ENCODE measurements at places on chromosomes 4 and X.
A peak's percentile ranks its signal among the peaks of the same experiment; 100 is the strongest.

DNA sequence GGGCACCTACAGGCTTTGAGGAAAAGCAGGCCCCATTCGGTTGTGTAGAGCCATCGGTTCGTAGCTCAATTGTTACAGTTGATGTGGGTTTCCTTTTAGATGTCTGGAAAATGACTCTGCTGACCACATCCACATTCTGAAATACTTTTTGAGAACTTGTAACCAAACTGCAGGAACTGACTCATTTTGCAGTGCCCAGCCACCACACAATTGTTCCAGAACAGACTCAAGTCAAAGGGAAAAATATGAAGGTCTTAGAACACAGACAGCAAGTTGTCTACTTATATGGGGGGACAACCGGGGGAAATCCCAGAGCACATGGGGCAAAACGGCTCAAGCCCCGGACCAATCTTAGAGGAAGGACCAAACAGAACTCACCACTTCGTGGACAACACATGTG is 557.6 kb upstream of the DIPK2B start:
- DNase-seq, result no peak

DNA sequence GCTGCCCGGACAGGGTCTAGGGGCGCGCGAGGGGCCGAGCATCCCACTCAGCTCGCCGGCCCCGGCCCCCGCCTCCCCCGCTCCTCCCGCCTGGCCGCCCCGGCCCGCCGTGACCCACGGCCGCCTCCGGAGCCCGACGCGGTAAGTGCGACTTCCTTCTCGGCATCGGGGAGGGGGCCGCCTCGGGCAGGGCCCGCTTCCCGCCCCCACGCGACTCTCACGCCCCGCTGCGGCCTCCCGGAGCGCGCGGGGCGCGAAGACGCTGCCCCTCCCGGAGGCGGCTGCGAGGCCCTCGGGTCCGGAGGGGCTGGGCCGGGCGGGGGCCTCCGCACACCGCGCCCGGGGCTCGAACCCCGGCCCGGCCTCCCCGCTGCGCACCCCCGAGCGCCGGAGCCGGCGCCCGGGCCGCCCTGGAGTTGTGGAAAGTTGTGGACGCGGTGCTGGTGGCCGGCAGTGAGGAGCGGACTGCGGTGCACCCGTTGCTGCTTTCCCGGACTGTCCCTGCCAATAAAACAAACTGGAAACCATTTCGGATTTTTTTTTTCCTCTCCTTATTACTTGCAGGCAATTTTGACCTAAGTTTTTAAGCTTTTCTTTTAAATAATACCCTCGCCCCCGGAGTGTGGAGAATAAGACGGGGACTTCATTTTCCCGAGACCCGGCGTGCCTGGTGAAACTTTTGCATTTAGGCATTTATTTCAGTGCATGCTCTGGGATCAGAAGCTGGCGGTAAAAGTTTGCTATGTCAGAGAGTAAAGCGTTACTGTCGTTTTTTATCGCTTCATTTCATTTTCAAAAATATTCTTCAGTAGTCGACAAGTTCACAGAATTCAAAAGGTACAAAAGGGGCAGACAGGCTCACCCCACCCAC is 13.0 kb upstream of the TMEM156 start:
- no peak for DNase-seq

DNA sequence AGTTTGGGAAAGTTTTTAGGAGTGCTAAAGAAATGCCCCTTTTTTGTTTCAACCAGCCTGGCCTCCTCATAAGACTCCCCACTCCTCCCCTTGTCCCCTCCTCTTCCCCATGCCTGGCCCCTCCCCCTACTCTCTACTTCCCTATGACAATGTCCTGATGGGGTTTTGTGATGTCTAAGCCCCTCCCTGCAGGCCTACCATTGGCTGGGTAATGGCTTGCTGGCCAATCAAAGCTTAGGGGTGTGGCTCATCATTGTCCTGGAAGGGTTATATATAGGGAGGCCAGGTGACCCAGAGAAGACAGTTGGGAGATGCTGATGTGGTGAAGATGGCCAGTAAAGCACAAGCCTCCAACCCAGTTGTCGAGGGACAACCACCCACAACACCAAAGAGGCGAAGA is 48.2 kb upstream of the PASD1 start:
- DNase-seq, result no peak

DNA sequence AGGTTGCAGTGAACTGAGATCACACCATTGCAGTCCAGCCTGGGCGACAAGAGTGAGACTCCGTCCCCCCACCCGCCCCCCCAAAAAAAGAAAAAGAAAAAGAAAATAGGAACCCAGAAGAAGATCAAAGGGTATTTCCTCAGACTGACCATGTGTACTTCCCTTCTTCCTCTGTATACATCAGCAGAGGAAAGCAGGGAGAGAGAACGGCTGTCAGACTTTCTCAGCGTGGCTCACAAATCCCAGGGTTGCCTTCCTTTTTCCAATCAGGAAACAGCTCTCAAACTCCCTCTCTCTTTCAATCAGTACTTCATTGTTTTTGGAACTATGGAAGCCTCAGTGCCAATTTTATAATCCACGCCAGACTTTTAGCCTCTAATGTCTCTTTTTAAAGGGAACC is 59.1 kb downstream of the CHRNA9 start:
- DNase-seq, result no peak

- no peak for DNase-seq
Observed at GRCh38 chr4:16187455-16187854, 38.8 kb downstream of the TAPT1 start.

- DNase-seq, result no peak
Observed at GRCh38 chr4:13881892-13882291, 254.4 kb upstream of the BOD1L1 start.

GRCh38 chr4:119559044-119559647 is 69.5 kb downstream of the PDE5A start:
- peak; percentile 4 for DNase-seq

DNA sequence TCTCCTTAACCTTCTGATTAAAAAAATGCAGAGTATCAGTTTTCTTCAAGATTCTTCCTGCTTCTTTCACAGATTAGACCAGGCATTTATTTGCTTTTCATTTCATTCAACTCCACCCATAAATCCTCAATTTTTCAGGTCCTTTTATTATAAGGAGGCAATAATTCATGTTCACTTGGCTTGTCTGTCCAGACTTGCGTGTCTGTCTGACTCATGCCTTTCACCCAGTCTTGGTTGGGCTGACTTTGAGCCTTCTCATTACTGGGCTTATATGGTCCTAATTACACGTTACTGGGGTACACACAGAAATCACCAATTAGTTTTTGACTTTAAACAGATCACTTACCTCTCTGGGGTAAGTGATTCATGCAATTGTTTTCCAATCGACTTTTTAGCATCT is 48.8 kb upstream of the GALNT7 start:
- DNase-seq, result no peak

DNA sequence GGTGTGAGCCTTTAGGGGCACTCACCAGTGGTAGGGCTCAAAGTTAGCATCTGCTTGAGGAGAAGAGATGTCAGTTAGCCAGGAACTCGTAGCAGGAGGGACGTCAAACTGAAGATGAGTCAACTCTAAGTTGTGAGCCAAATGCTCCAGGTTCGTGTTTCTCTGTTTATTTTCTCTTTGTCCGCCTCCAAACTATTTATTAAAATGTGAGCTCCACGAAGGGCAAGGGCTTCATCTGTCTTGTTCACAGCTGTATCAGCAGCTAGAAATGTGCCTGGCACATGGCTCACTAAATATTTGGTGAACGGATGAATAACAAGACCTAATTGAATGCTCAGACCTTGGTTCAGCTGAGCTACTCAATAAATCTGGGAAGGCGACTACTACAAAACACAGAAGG is 248.9 kb downstream of the BCOR start:
- DNase-seq, result no peak

- DNase-seq, result no peak
Observed at GRCh38 chr4:188287169-188287894, 148.1 kb downstream of the TRIML1 start.

DNA sequence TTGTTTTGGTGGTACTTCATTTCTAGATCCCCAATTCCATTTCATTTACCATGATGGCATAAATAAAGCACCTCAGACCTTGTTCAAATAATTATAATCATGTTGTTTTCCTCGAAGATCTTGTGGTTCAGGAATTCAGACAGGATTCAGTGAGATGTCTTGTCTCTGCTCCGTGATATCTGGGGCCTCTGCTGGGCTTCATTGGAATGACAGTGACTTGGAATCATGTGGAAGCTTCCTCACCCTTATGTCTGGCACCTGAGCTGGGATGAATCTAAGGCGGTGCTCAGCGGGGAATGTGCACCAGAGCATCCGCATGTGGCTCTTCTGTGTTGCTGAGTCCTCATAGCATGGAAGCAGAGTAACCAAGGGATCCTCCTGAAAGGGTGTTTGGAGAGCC is 132.2 kb downstream of the VEGFC start:
- no peak for DNase-seq

DNA sequence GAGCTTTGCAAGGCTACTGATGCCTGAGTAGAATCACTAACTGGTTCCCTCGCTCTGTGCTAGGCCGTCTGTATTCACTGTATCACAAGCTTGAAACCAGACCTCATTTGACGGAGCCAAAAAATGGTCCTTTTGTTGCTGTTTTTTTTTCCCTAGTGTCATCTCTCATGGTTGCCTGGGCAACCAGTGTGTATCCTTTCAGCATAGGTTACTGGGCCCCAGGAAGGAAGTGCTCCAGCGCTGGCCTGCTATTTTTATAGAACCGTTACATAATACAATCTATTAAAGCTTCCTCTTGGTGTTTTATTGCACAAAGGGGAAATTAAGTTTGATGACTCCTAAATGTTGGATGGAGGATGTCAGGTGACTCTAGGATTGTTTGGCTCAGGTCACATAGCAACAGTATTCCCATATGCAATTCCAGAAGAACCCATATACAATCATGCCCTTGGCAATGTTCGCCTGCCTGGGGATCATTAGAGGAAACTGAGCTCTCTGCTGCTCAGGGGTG is 220.4 kb downstream of the SPRY1 start:
- peak; percentile 36 for DNase-seq

- no peak for DNase-seq
Observed at GRCh38 chr4:48290146-48290772, 20.6 kb upstream of the TEC start.

DNA sequence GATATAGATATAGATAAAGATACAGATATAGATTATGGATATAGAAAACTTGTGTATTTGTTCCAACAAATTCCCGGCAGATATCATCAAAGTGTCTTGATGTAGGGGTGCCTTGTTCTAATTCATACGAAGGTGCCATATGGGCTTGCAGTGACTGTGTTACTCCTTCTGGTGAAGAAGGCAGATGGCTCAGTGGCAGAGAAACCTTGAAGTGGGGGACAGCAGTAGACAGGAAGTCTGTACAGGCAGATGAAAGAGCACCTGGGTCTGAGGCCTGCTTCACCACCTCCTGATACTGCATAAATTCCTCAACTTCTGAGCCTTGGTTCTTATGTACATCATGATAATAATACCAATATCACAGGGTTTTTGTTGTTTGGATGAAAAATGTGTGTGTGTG is 179.5 kb upstream of the GATB start:
- no peak for DNase-seq

DNA sequence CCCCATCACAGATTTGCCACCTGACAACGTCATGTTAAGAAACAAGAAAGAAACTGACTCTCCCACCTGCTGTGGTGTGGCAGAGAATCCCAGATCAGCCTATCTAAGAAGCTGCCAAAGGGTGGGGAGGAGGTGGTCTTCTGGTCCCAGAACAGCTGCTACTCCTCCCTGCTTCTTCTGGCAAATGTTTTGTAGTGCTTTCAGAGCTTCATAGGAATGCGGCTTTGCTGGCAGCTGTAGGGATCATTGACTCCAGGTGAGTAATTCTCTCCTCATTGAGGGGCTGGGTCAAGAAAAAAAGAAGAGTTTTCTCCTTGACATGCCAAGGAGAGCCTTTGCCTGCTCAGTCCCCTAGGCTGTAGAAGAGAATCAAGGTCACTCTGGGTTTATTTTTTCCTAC is 23.3 kb downstream of the NRK start:
- DNase-seq, result no peak

GRCh38 chr4:98570151-98570797 is 88.1 kb downstream of the TSPAN5 start:
- DNase-seq, result no peak

GRCh38 chrX:66005830-66006449 is 33.9 kb downstream of the VSIG4 start:
- no peak for DNase-seq

DNA sequence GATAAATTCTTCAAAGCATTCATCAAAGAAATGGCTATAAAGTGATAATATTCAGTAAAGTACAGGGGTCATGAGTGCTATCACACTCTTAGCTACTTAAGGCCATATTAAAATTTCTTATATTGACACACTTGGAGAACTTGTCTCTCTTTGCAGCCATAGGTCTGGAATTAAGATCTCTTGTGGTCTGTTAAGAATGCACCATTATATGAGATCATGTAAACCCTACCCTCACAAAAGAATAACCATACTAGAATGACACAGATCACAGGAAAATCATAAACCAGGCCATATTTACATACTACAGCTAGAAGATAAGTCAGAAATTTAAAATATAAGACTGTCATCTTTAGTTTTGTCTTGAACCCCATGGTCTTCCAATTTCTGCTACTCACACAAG is 434.3 kb downstream of the PDGFC start:
- no peak for DNase-seq

- DNase-seq, result no peak
Observed at GRCh38 chrX:96372313-96373046, 312.2 kb upstream of the DIAPH2 start.

DNA sequence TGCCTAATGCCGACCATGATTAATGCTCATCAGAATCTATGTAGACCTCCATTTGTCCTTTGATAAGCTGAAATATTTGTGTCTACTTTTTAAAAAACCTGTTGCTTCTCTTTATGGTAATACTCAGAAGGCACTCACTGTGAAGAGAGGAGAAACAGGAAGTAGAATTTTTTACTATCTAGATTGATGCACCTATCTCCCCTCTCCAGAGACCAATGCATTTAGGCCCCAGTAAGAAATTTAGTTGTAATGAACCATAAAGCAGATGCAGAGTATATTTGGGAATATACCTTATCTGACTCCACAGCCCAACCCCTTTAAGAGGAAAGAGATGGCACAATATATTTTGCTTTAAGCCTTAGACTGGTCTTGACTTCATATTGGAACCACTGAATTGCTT is 11.1 kb downstream of the TBL1X start:
- DNase-seq, result no peak

DNA sequence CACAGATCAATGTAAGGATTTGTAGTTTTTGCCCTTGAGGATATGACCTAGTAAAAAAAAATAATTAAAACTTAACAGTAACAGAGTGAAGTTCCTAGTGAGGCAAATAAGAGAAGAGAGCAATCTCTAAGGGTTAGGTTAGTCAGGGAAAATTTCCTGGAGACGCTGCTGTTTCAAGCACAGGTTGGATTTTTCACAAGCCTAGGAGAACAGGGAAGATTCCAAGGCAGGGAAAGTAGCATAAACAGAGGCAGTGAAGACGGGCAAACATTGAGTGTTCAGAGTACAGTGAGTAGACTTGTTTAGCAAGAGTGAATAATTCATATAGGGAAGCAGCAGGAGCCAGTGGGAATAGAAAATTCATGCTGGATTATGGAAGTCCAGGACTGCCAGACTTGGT is 212.8 kb downstream of the SPANXN3 start:
- no peak for DNase-seq

DNA sequence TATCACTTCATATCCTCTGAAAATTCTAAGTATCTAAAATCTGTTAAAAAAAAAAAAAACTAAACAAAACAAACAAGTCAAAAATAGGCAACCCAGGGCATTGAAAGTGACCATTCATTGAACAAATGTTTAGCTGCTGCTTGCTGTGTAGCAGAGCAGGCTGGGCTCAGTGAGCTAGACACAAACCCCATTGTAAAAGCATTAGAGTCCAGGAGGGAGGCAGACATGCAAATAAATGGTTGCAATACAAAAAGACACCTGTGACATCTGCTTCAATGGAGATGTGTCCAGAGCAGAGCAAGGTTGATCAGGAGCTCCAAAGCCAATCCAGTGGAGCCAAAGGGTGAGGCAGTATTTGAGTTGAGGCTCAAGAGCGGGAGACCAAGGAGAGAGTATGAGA is 267.3 kb upstream of the GATB start:
- no peak for DNase-seq

Data from NCI-H345 (cell line).